ENCODE measurements at places on chromosomes 6 and 20.

DNA sequence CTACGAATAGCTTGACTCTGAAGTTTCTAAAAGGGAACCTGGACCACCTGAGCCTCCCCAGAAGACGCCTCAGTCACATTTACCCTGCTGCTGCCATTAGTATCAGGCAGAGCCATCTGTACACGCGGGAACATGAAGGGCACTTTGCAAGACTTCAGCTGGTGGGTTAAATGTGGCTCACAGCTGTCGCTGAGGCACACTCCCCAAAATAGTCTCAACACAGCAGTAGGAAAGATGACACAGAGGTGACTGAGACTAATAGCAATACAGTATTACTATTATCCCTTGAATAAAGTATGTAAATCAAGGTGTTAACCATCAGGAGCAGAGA is 29.0 kb downstream of the PSMB1 start:
- DNase-seq: no peak

DNA sequence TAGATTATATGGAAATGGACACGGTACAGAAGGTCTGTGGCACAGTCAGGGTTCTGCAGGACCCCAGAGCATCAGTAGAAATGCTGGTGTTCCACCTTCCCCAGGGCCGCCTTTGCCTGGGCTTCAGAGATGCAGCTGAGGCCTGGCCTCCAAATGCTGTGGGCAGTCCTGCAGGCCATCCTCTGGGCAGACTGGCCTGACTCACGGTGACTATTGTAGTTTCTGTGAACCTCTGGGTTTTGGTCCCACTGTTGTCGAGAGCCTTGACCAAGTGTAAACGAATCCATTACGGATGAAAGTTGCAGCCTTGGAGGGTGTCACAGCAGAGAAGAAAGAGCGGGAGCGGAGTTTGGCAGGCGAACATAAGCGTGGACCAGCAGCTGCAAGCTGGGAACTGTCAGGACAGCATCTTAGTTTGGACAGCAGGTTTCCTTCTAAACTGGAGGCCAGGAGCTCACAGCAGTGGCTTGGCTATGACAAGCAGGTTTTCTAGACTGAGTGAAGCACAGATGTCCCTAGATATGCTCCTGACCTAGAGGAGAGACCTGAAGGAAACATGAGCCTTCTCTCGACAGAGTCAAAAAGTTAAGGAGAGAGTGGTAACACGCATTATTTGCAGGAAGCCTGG is 46.2 kb upstream of the BCLAF1 start:
- no peak for DNase-seq

DNA sequence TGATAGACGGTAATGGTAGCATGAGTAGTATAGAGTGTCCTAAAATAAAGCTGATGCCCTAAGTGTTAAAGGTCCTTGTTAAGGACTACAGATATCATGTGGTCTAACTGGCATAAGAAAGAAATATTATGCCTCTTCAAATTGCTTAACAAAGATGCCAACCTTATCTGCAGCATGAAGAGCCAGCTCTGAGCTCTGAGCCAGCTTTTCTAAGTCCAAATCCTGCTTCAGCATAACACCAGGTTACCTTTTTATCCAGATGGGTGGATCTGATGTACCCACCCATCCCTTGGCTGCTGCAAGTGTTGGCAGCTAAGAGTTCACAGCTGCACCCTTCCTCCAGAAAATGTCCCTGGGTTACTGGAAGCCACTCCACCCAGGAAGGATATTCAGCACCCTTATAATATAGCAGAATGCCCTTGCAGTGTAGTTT is 83.8 kb downstream of the TENT5A start:
- no peak for DNase-seq

- no peak for DNase-seq
Observed at GRCh38 chr6:273551-274058, 18.7 kb upstream of the DUSP22 start.

- DNase-seq: no peak
Observed at GRCh38 chr20:4441871-4442270, 279.8 kb upstream of the PRND start.

GRCh38 chr6:165635965-165636364 is 27.1 kb downstream of the PDE10A start:
- DNase-seq: no peak

GRCh38 chr20:49297605-49298530 is 20.0 kb upstream of the ZNFX1 start:
- DNase-seq: peak; percentile 47

GRCh38 chr6:46376562-46377061 is 114.6 kb downstream of the RCAN2 start:
- peak; percentile 10 for DNase-seq

DNA sequence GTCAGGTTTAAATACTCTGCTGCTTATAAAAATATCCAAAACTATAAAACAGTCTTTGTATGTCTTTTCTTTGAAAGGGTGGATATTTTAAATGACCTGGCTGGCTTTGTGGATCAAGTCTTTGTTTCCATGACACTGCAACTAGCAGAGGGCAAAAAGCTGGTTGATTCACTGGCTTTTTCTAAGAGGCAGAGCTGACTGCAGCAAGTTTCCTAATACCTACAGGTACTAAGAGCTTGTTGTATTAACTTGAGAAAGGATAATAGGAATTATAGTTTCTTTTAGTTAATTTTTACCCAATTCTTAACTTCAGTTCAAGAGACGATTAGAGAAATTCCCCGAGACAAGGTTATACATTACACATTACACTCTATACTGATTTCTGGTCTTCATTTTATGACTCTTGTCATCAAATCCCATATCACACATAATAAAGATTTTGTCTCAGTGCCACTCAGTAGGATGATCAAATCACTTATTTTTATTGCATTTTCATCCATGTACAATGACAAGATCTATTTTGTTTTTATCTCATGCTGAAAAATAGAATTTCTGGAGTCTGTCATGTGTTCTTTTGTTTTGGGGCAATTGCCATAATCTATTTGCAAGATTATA is 120.1 kb upstream of the RIMS1 start:
- DNase-seq: no peak

Measured in T-helper 2 cell (primary cell).